ENCODE measurements at places on chromosomes 16 and 17. TPM values are rescaled to one million over a fixed set of nuclear protein-coding genes. Genes with fewer than 3 reads are reported as not detected.

GRCh38 chr17:16962804-16963203 lies 9.1 kb downstream of the TNFRSF13B start:
- DNase-seq = peak; percentile 26

GRCh38 chr17:32769846-32770245 lies 107.1 kb downstream of the MYO1D start:
- no peak for DNase-seq

DNA sequence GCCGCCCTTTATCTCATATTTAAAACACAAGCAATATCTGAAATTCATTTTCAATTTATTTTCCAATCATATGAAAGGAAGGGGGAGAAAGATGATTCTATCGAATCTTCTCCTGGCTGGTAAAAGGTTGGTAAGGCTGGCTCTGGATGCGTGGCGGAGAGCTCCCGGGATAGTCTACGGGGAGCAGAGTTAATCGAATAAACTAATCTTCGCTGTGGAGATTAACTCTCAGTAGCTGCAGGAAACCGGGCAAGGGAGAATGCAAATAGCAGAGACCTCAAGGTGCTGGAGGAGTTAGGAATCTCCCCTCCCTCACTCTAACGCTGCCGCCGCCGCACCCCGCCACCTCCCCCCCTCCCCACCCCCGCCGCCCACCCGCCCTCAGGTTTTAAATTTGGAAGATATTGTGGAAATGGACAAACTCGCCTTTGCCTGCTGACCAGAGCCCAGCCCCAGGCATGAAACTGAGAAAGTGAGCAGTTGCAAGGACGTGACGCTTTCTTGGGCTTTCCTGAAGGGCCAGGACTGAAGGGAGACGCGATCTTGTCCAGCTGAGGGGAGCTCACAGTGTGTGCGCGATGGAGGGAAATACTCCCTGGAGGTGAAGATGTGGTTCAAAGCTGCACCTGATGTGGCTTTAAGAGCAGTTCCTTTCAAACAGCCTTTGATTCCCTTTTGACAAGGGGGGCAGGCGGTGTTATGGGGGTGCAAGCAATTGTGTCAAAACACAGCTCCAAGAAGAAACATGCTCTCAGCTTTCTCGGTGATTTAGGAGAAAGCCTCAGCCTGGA lies 308.2 kb upstream of the IRX3 start:
- no peak for DNase-seq

GLIS2 gene
- 25.2 TPM for total RNA-seq

DNA sequence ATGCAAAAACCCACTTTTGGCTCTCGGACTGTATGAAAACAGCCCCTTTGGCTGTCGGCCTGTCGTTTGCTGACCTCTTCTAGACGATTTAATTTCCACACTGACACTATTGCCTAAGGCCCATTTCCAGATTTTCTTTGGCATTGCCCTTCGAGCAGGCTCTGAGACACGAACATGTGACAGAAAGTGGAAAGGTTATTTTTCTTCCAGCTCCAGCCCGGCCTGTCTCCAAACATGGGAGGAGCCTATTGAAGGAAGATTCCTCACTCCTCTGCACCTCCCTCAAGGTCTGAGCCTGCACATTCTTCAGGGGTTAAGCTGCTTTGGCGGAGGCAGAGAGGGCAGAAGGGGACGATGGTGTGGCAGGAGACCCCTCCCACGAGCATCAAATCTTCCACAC lies 85.9 kb upstream of the FOXF1 start:
- no peak for DNase-seq

MTHFSD gene
- 16.7 TPM for total RNA-seq

DNA sequence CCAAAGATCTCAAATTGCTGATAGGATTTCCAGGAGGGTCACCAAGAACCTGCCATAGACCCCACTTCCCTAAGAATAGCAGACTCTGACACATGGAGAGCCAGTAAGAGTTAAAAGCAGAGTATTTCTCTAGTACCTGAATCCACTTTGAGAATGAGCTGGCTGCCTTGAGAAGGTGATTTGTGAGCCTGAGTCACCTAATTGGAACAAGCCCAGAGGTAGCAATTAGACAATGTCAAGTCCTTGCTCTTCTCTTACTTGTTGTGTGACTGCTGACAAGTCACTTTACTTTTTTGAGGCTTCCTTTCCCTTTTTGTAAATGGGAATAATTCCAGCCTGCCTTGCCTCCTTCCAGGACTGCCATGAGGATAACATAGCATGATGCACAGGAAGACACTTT lies 76.1 kb upstream of the ASIC2 start:
- no peak for DNase-seq

FDXR gene
- total RNA-seq = 35.5 TPM

NSMCE1 gene
- total RNA-seq = 66.4 TPM

GRCh38 chr17:20852239-20852989 lies 190.4 kb downstream of the USP22 start:
- DNase-seq = no peak

All from HFFc6 (cell line).